GM19239 (cell line): ENCODE measurements at places on chromosomes 5 and 9.

DNA sequence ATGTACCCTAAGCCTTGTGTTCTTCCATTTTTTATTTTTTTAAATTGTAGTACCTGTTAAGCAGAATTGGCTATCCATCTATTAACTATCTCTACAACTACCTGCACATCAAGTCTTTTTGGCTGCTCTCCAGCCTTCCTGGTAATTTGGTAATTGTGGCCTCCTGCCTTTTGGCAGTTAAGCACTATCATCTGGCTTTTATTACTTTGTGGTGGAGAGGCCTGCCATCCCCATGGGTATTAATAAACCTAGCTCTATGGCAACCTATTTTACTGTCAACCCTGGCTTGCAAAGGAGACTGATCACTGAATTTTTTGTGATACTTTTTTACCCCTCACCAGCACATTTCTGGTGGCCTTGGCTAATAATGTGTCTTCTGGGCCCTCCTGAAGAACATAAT is 20.5 kb downstream of the SELENOP start:
- DNase-seq, result no peak

GRCh38 chr9:28136113-28136512 is 562.8 kb upstream of the C9orf72 start:
- no peak for DNase-seq

DNA sequence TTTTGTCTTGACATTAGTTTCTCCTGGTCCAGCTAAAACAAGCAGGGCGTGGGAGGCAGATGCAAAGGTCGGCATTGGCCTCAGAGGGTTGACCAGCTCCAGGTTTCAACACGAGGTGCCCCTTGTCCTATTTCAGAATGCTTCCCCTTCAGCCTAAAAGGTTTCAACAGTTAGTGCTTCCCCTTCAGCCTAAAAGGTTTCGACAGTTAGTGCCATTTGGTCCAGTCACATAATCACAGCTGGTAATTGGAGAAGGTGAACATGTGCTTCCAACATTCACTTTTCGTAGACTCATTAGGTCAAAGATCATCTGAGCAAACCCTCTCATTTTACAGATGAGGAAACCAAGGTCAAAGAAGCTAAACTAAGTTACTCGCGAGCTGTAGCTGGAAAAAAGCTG is 270.3 kb upstream of the MAP3K1 start:
- DNase-seq, result no peak

DNA sequence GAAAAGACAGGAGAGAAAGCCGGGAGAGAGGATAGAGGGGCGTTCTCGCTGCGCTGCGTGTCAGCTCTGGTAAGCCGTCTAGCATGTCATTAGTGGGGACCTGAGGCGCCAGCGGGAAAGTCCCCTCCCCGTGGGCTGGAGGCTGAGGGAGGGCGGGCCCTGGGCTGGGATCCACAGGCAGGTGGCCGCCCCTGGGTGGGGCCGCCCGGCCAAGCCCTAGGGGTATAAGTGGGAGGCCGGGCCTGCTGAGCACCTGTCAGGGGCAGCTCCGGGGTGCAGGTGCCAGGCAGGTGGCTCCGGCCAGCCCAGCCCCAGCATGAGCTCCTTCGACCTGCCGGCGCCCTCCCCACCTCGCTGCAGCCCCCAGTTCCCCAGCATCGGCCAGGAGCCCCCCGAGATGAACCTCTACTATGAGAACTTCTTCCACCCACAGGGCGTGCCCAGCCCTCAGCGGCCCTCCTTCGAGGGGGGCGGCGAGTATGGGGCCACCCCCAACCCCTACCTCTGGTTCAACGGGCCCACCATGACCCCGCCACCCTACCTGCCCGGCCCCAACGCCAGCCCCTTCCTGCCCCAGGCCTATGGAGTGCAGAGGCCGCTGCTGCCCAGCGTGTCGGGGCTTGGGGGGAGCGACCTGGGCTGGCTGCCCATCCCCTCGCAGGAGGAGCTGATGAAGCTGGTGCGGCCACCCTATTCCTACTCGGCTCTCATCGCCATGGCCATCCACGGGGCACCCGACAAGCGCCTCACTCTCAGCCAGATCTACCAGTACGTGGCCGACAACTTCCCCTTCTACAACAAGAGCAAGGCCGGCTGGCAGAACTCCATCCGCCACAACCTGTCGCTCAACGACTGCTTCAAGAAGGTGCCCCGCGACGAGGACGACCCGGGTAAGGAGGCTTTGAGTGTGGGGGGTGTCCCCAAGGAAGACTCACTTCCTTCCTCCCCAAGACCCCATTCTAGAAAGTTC is at the start of gene FOXI1:
FOXI1 (plus strand) TSS at position 256 of the 970 bp plus-strand sequence; CDS start at position 317, 61 bp downstream.
- DNase-seq, result no peak

DNA sequence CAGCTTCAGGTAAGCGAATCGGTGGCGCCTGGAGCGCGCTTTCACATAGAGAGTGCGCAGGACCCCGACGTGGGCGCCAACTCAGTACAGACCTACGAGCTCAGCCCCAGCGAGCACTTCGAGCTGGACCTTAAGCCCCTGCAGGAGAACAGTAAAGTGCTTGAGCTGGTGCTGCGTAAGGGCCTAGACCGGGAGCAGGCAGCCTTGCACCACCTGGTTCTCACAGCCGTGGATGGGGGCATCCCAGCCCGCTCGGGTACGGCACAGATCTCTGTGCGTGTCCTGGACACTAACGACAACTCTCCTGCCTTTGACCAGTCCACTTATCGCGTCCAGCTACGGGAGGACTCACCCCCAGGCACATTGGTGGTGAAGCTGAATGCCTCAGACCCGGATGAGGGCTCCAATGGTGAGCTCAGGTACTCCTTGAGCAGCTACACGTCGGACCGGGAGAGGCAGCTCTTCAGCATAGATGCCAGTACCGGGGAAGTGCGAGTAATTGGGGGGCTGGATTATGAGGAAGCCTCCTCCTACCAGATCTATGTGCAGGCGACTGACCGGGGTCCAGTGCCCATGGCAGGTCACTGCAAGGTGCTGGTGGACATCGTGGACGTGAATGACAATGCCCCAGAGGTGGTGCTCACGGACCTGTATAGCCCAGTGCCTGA is 1.1 kb downstream of the PCDHAC2 start:
- DNase-seq, result no peak

GRCh38 chr9:133428617-133429101 is 6.5 kb downstream of the ADAMTS13 start:
- DNase-seq, result no peak

DNA sequence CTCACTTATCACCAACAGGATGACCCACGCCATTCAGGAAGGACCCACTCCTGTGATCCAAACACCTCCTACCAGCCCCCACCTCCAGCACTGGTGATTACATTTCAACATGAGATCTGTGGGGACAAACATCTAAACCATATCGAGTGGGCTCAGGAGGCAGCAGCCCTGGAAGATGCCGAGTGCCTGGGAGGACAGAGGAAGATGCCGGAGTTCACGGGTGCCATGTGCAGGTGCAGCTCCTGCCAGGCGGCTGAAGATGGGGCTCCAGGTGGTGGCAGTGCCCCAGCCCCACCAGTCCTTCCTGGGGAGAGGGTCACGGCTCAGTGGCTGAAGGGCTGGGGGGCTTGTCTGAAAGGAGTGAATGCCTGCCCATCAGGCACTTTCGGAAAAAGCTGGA is 6.1 kb upstream of the CEP72 start:
- DNase-seq, result no peak

DNA sequence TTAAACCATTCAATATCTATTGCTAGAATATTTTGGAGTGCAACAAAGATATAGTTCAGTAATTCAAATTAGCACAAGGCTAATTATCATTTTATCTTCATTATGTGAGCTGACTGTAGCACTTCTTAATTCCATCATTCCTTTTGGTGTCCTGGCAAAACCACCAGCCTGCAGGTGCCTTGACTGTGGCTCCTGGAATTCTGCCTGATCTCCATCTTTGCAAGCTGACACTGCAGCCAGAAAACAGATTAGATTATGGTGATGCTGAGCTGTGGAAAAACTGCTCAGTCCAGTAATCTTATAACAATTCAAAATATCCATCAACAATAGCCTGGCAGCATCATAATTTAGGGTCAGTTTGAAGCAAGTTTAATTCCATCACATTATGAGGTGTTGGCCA is 919.5 kb downstream of the DTWD2 start:
- DNase-seq, result no peak

DNA sequence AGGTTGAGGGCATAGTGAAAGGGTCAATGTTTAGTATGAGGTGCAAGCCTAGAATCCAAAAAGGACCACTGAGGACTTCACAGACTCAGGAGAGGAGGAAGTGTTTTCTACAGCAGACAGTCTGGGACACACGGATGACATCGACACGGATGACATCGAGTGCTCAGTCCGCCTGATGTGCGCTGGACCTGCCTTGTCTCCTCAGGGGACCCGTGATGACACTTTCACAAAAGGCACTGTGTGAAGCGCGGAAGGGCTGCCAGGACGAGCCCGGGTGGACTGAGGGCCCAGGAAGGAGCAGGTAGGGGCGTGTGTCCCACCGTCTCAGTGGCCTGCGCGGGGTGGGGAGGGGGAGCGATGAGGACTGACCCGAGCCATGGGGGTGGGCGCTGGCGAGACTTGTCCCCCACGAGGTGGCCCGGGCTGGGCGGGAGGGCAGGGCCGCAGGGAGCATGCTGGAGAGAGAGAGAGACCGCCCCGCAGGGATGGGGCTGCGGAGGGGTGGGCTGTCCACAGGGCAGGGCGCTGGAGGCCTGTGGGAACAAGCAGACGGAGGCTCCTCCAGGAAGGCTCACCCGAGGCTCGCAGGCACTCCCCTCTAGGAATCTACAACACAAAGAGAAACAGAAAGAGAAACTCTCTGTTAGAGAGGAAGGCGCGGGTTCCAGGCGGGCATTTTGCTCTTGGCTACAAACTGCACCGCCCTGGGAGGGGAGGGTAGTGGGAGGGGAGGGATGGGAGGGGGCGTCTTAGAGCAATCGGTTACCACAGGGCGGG is 54.9 kb downstream of the USP20 start:
- no peak for DNase-seq

- DNase-seq, result no peak
Measured at GRCh38 chr5:154284433-154284832, 93.9 kb downstream of the GALNT10 start.

- no peak for DNase-seq
Measured at GRCh38 chr5:158877124-158877581, 222.6 kb downstream of the EBF1 start.

- DNase-seq, result no peak
Measured at GRCh38 chr5:94501365-94501764, 117.0 kb downstream of the KIAA0825 start.

DNA sequence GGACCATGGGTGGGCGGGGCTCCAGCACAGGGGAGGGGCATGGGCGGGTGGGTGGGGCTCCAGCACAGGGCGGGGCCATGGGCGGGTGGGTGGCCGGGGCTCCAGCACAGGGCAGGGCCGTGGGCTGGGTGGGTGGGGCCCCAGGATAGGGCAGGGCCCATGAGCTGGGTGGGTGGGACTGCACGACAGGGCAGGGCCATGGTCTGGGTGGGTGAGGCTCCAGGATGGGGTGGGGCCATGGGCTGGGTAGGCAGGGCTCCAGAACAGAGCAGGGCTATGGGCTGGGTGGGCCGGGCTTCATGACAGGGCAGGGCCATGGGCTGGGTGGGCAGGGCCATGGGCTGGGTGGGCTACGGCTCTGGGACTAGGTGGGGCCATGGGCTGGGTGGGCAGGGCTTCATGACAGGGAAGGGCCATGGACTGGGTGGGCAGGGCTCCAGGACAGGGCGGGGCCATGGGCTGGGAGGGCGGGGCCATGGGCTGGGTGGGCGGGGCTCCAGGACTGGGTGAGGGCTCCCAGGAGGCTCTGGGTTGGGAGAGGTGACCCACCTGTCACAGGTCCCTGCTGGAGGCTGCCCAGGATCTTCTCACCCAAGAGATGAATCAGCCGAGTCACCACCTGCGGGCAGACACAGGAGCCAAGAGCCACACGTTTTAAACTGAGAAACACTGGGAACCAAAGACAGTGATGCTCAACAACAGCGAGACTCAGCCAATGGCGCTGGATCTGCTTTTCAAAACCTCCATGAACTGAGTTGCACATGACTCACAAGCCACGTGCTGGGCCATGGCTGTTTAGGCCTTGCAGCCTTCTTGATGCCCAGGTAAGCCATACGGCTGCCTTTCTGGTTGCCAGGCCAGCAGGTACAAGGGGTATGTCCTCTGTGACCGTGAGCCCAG is 33.6 kb upstream of the NSMF start:
- DNase-seq, result no peak

GRCh38 chr9:19411316-19411715 is 2.5 kb downstream of the ACER2 start:
- DNase-seq, result no peak

DNA sequence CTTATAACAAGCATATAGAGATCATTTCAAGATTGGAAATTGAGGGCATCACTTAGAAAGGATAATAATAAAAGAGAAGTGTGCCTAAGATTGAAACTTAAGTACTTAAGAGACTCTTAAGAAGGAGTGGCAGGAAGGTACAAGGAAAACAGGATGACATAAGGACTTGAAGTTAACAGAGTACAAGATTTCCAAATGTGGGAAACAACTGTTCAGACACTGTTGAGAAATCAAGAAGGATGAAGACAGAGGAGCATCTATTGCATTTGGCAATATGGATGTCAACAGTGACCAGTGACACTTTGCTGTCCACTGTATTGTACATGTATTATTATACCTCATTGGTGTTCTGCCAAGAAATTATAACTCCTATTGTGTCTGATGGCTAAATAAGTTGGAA is 157.8 kb upstream of the PTGER4 start:
- DNase-seq, result no peak

DNA sequence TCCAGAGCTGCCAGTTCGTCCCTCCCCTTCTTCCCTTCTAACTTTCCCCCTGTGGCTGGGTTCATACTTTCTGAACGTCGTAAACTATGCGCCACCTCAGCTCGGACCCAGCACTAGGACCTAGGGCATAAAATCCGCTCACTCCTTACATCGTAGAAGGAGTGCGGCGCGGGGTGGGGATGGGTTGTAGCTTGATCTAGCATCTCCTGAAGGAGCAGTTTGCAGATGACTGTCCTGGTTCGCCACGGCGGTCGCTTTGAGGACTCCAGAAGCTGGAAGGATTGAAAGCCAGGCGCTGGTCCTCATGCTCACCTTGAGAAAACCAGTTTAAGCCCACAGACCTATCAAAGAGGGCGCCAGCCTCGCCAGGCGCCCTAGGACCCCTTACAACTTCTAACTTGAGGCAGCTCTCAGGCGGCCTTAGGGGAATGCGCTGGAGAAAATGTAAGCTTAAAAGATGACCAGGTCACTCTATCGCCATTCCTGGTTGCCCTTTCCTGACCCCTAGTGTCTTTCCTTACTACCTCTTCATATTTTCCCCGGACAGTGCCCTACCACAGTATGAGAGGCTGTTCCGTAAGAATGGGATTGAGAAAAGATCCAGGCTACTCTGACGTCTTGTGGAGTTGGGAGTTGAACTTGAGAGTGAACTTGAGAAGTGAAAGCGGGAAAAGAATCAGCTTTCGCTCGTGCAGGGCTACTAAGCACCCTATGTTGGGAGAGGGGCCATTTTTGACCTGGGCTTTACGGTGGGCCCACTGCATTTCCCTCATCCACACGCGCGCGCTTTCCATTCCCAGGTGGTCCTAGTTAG is 2.8 kb downstream of the RORB start:
- no peak for DNase-seq

DNA sequence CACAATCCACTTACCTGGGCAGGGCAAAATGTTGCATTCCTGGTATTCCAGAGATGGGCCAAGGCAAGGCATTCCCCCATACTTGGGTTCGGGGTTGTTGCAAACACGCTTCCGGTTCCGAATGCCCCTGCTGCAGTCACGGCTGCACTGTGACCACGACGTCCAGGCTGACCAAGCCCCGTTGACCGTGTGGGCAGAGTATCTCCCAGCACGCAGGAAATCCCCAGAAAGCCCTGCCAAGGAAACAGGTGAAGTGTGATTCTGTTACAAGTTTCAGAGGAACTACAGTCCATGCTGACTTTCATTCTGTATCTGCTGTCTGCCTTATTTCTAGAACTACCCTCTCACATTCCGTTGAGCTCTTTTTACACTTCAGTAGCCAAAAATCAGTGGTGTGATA is 483.0 kb downstream of the SEMA5A start:
- no peak for DNase-seq

GRCh38 chr5:89315286-89316100 is 432.5 kb upstream of the MEF2C start:
- DNase-seq, result no peak
